ENCODE measurements at places on chromosomes 3 and 15.

- no peak for DNase-seq
These were observed 188.4 kb upstream of the ICE2 start for GRCh38 chr15:60667190-60667868.

GRCh38 chr3:177201700-177202397, 4.6 kb upstream of the TBL1XR1 start:
- no peak for DNase-seq

DNA sequence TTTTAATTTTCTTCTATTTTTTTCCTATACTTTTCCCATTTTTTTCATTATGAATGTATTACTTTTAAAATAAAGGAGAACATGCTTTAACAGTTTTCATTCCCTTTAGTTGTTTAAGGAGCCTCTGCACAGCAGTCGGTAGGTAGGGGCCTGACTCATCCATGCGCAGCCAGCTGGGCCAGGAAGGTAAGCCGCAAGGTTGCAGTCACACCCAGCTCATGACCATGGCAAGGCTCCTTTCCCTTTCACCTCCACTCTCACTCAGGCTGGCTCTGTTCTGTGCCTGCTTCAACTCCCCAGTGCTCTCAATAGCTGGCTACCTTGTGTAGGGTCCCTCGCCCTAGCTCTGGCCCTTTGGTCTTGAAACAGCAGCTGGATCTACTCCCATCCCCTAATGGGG, 17.4 kb upstream of the ANKRD34C start:
- no peak for DNase-seq

GRCh38 chr3:25235031-25235430, 193.0 kb upstream of the RARB start:
- DNase-seq = no peak

GRCh38 chr3:188542196-188542595, 388.2 kb downstream of the LPP start:
- no peak for DNase-seq

GRCh38 chr3:46607603-46608028, 4.7 kb upstream of the FAM240A start:
- DNase-seq = peak; percentile 80

DNA sequence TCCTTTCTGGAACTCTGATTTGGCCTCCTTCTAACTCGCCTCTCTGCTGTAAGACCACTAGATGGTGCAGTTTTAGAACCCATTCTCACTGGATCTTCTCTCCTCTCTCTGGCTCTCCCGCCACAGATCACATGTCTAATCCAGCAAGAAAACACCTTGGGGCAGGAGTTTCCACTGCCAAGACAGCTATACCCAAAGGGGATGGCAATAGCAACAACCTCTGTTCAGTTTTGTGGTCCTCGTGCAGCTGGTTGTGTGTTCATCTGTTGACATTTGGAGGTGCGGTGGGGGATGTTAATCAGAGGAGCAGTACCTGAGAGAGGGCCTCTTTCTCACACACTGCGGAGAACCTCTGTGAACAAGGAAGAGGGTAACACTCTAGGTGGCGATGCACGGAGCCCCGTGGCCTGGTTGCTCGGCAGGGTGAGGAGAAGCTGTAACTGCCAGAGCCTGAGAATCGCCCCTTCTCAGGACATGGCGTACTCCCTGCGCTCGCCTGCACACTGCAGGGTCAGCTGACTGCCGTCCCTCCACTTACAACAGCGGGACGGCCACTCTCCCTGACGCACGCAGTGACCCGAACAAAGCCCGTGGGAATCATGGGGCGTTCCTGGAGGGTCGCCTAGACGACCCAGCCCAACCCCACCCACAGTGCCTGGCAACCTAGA, at the start of gene TEX55:
TEX55 (plus strand) TSS at position 666 of the 668 bp plus-strand sequence. CDS start 25 bp downstream, outside the sequence.
- DNase-seq = peak; percentile 53

- DNase-seq = peak; percentile 29
These were observed 39.2 kb upstream of the BCL2A1 start for GRCh38 chr15:80010131-80010673.

DNA sequence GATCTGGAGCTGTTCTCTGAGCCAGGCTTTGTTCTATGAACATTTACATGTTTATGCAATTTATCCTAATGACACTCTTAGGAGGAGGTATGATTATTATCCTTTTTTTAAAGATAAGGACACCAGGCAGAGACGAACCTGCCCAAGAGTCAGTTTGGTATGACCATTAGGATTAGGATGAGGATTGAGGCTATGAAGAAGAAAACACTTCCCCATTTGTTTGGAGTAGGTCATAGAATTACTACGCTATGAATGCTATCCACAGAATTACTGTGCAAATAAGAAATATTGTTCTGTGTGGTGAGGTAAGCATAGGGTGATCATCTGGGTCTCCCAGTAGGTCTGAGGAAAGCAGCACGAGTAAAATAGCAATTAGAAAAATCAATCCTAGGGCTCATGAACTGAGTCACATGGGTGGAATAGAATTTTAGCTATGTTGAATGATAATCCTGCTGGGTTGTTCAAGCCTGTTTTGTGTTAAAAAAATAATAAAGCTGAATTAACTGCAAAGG, 23.9 kb downstream of the EIF4E3 start:
- DNase-seq = no peak

GRCh38 chr3:41933154-41933676, 28.7 kb downstream of the ULK4 start:
- no peak for DNase-seq

GRCh38 chr3:48301800-48302166, 31.7 kb downstream of the SPINK8 start:
- no peak for DNase-seq

DNA sequence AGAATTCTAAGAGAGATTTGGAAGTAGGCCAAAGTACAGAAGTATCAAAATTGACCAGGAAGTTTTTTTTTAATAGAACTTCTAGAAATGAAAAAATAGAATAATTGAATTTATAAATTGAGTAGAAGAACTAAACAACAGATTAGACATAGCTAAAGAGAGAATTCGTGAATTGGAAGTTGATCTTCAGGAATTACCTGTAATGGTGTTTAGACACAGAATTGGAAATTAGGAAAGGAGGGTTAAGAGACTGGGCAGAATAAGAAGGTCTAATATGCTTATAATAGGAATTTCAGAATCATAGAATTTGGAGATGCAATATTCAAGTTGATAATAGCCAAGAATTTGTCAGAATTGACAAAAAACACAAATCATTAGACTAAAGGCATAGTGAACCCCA, 16.2 kb downstream of the ACVR2B start:
- DNase-seq = no peak

DNA sequence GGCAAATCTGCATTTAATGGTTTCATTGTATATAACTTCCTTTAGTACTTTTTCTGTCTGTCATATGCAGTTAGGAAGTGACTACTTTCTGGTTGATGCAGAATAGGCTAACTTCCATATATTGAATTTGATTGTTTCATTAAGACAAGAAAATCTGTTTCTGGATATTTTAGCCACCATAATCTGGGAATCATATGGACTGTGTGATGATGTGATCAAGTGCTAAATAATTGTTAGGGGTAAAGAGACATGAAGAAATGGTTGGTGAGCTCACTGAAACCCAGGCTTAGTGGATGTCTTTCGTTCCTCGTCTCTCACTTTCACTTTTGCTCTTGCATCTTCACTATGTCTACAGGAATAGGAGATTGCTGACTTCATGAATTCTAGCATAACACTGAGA, 3.5 kb upstream of the MNS1 start:
- no peak for DNase-seq

DNA sequence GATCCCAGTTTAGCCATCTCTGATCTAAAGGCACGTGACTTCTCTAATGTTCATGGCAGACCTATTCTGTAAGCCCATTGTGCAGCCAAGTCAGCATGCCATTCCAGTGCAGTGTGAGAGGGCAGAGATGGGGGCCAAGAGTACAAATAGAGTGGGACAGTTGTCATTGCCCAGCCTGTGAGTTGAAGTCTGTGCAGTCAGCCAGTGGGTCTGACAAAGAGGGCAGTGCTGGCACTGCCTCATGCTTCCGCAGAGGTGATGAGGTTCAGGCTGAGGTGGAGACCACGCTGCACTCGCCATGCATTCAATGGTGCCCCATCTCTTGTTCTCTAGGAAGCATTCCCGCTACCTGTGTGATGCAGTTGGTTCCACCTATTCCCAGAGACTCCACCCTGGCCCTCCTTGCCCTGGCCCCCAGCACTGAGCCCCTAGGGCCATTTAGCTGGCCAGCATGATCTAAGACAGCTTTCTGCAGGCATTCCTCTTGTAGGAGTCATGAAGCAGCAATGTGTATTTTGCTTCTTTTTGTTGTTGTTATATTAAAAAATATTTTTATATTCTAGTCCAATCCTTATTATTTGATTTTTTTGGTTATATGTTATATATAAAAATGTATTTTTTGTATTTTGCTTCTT, 3.7 kb downstream of the MRAS start:
- no peak for DNase-seq

DNA sequence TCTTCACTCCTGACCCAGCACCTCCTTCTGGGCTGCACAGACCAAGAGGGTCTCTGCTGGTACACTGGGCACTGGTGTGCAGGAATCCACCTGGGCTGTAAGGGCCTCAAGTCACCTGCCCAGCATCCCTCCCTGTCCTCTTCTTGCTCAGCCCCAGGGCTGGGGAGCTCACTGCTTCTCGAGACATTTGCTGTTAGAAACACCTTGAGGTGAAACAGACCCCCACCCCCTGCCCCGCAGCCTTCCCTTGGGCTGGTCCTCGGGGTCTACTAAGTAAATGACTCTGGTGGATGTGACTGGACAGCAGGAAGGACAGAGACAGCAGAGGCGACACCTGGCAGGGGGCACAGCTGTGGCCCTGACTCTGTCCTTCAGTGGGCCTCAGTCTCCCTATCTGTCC, 29.1 kb downstream of the LOXL1 start:
- peak; percentile 46 for DNase-seq

- DNase-seq = no peak
These were observed 20.6 kb downstream of the ARHGAP31 start for GRCh38 chr3:119314821-119315220.

GRCh38 chr15:77326366-77326765, 93.5 kb downstream of the PEAK1 start:
- DNase-seq = no peak

DNA sequence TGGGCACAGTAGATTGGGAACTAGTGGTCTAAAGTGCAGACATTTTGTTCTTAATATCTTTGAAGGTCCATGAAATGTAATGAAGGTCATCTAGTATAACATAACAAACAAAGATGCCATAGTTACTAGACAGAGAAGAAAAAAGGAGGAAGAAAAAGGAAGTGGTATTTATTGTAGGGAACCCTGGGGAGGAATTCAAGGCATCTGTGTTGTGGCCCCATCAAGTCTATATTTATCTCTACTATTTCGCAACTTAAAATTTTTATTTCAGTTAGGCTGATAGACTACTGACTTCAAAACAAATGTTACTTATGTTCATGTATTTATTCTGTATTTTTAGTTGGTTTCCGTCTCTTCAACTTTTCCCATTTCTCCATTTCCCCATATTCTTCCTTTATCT, 48.9 kb upstream of the ZDHHC23 start:
- DNase-seq = no peak

DNA sequence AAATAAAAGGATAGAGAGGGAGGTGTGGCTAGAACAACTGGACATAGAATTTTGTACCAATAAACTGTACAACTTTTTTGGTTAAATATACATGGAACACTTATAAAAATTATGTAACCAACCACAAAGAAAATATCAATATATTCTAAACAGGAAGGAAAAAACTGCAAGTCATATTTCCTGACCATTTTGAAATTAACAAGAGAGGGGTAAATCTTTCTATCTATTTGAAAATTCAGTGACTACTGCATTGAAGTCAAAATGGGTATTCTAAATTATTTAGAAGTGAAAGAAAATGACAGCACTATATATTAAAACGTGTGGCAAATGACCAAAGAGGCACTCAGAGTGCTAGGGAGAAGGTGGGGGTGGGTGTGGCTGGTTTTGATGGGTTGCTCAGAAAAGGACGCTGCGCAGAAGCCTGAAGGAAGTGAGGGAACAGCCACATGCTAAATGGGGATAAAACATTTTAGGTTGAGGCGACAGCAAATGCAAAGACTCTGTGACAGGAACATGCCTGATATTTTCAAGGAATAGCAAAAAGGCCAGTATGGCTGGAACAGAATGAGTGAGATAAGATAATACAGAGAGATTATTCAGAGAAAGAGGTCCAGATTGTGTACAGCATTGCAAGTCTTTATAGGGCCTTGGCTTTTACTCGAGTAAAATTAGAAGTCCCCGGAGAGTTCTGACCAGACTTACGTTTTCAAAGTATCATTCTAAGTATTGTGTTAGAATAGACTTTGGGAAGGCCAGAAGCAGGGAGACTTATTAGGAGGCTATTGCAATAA, 41.1 kb downstream of the ERICH6 start:
- DNase-seq = no peak

GRCh38 chr15:42143356-42143755, 13.1 kb downstream of the PLA2G4F start:
- DNase-seq = peak; percentile 44

DNA sequence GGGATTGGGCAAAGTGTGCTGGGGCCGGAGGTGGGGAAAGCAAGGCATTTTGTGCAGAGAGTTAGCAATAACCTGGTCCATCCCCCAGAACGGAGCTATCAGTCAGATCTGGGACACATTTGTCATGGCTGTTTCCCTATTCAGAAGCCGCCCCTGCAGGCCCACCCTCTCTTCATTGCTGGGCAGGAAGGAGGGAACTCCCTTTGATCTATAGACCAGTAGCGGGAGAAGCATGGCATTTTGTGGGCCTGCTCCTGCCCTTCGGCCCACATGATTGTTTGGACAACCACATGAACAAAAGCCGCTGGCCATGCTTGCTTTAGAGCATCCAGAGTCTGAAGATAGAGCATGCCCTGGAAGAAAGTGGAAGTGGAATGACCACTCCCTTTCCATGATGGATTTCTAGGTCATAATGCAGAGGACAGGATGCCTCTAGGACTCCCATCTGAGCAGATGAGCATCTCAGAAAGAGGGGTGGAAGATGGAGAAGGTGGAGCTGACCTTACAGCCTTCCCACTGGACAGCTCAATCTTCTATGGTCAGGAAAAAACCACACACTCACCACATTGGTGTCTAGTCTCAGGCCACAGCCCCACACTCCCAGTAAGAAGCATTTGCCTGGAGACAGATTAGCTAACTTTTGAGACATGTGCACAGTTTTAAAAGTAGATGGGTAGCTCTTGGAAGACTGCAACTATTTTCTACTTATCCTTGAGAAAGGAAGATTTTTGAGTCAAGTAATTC, 11.9 kb upstream of the LRTM1 start:
- no peak for DNase-seq

GRCh38 chr15:42094512-42094963, at the start of gene PLA2G4D:
PLA2G4D (minus strand) TSS chr15:42094562; CDS start chr15:42094459, 103 bp downstream.
- DNase-seq = no peak

DNA sequence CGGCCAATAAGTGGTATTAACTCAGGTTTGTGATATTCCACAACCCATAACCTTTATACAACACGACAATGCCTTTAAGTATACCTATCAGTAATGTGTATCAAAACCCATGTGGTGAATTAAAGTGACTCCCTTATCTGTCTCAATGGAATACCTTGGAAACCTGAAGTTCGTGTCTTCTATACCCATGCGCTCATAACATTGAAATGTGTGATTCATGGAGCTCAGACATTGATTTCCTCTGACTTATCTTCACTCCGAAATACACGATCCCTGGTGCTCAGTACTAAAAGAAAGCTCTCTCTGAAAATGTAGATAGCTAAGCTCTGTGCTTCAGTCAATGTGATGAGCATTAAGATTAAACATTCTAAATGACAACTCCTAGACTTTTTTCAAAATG, 140.3 kb downstream of the TBC1D5 start:
- no peak for DNase-seq

- peak; percentile 45 for DNase-seq
These were observed 10.6 kb downstream of the ALDH1A3 start for GRCh38 chr15:100890051-100890720.

All from suprapubic skin (tissue), 4 donors.